Hepatocyte (in vitro differentiated cells): ENCODE measurements at places on chromosomes 13 and 19.
A peak's percentile ranks its signal among the peaks of the same experiment; 100 is the strongest.

DNA sequence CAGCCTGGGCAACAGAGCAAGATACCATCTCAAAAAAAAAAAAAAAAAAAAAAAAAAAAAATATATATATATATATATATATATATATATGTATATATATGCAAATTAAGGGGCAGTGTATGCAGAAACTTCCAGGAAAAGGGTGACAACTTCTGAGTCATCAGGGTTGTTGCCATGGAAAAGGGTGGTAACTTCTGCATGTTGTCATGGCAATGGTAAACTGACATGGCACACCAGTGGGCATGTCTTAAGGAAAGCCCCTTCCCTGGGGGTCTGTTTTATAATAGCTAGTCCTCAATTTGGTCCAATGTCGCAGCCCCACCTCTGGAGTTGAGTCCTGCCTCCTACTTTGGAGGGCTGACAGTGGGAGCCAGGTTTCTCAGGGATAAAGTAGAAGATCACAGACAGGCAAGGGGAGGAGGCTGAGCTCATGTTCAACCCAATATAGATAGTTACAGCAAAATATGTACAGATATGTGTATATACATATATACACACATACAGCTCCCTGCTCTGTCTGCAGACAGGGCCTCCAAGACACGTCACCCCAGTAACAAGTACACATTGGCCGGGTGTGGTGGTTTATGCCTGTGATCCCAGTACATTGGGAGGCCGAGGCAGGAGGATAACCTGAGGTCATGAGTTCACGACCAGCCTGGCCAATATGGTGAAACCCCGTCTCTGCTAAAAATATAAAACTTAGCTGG, 7.2 kb upstream of the FCHO1 start:
- DNase-seq, result no peak

DNA sequence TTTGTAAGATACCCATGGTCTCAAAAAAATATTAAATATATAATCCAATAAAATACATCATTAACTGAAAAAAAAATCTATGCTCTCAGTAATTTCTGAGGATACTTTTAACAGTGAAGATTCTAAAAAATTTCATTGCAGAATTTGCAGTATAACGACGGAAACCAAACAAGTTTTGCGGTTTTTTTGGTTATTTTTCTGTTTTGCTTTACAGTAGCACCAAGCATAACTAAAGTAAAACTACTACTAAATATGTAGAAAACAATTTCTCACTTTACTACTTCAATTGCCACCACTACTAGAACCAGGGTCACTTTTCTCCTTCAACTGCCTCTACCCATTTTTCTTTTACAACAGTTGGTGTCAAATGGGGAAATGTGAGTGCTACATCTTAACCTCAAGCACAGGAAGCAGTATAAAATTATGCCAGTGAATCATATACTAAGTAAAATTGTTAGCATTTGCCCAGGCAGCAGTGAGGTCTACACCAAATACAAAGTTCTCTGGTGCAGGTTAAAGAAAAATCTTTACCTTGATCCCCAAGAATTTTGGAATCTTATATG, 24.1 kb downstream of the MICU2 start:
- DNase-seq, result no peak

DNA sequence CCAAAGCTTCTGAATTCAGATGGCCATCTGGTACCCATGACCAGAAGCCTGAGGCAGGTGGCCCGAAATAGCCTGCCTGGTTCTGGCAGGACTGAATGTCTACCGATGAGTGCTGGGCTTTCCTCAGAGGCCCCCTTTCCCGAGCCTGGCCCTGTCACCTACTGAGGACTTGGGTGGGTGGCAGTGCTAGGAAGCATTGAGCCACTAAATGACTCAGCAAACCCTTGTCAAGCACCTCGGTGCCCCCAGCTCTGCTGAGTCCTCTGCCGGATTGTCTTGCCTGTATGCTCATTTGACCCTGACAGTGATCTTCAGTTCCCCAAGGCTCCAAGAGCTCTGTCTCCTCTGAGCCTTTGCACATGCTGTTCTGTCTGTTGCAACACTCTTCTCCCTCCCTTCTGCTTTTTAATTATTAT, 17.9 kb downstream of the PPP1R37 start:
- no peak for DNase-seq

GRCh38 chr13:38496917-38497316, 147.3 kb downstream of the UFM1 start:
- DNase-seq, result no peak

DNA sequence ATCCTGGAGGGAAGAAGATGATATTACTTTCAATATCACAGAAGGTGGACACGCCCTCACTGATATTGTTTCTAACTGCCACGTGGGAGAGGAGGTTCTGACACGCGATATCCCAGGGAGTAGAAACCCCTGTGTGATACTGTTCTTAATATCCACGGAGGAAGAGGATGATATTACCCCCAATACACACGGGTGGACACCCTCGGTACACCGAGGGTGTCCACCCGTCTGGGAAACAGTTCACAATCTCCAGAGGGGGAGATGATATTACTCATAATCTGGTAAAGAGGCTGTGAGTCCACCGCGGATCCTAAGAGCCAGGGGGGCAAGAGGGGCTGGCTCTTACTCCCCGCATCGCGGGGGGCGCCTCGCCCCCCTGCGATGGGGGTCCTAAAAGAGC, 29.7 kb upstream of the RGCC start:
- no peak for DNase-seq

- no peak for DNase-seq
Observed at GRCh38 chr13:67934617-67935330, 704.6 kb upstream of the PCDH9 start.

- DNase-seq, result no peak
Observed at GRCh38 chr13:98478189-98479129, 98.4 kb downstream of the STK24 start.

DNA sequence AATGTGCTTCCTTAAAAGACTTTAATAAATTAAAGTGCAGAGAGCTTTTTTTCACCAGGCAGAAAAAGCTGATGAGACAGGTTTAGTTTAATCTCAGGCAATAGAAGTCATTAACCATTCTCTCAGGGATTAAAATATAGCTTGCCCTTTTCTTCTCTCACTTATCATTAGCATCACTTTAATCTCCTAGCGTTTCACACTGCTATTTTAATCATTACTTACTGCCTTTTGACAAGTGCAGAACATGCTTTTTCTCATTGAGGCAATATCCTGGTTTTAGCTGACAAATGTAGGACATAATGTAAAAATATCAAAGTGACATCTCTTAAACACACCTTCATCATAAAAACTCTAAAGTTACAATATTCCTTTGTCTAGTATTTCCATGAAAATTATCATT, 94.6 kb downstream of the DACH1 start:
- DNase-seq, result no peak

GRCh38 chr19:3179739-3180293, 1.2 kb downstream of the S1PR4 start:
- DNase-seq, result no peak

GRCh38 chr13:37953696-37954095, 84.1 kb upstream of the TRPC4 start:
- DNase-seq, result no peak

DNA sequence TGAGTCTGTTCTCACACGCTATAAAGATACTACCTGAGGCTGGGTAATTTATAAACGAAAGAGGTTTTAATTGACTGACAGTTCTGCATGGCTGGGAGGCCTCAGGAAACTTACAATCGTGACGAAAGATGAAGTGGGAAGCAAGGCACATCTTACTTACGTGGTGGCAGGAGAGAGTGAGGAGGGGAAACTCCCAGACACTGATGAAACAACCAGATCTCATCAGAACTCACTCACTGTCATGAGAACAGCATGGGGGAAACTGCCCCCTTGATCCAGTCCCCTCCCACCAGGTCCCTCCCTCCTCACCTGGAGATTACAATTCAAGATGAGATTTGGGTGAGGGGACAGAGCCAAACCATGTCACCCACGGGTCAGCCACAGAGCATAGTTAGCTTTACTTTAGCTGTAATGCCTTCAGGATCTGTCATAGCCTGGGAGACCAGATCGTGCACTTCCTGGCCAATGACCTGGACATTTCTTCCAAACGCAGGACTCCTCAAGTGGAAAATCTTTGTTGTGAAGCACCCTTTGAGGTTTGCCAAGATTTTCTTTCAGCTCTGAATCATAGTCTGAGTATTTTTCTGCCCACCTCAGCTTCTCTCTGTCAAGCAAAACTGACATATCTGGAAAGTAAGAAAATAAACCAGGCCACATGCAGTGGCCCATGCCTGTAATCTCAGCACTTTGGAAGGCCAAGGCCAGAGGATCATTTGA, 25.2 kb upstream of the HIF3A start:
- peak; percentile 58 for DNase-seq

GRCh38 chr13:111211789-111212516, 96.8 kb downstream of the ARHGEF7 start:
- no peak for DNase-seq

DNA sequence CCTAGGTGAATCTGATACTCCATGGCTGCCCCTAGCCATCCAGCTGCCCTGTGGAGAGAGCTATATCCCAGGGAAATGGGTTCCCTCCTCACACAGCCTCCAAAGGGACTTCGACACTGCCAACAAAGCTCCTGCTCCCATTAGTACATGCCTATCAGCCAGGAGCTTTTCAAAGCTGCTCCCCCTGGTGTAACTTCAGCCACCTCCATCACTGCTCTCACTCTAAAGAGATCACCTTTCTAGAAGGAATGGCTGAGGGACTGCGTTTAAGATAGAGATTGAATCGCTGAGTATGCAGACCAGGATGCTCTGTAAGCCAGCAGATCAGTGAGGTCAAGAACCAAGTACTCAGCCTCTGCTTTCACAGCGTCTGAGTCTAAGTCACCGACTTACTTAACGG, 213.7 kb downstream of the NALCN start:
- DNase-seq, result no peak

GRCh38 chr13:102584434-102584833, 12.4 kb upstream of the TPP2 start:
- DNase-seq, result no peak

- no peak for DNase-seq
Observed at GRCh38 chr19:19588546-19588945, 29.9 kb downstream of the PBX4 start.

DNA sequence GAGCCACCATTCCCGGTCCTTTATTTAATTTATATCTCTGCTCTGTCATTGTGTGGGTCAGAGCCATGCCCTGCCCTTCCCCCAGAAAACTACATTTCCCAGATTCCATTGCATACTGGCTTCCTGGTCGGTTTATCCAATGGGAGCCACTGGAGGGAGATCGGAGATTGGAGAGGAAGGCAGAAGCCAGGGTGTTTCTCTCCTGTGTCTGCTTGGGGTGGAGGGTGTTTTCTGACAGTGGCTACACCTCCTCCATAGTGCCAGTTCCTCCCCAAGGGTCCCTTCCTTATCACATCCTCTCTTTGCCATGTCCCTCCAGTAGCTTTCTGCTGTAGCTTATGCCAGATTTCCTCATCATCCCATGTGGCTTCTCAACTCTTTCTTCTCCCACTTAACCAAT, 19.0 kb downstream of the OLFM2 start:
- DNase-seq, result peak; percentile 39

GRCh38 chr13:110536006-110536693, 25.4 kb downstream of the RAB20 start:
- DNase-seq, result no peak

DNA sequence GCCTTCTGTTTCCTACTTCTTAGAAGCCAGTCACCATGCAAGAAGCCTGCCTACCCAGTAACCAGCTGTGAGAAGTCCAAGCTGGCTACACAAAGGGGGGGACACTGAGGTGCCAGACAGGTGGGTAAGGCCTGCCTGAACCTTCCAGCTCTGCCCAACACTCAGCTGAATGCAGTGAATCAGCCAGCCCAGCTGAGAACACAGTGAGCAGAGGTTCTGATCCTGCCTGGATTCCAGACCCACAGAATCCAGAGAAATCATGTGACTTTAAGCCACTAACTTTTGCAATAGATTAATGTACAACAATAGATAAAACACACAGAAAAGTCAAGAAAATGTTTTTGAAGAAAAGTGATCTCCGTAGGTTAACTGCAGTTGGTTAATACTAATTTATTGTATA, 151.7 kb downstream of the EFNB2 start:
- DNase-seq, result no peak

DNA sequence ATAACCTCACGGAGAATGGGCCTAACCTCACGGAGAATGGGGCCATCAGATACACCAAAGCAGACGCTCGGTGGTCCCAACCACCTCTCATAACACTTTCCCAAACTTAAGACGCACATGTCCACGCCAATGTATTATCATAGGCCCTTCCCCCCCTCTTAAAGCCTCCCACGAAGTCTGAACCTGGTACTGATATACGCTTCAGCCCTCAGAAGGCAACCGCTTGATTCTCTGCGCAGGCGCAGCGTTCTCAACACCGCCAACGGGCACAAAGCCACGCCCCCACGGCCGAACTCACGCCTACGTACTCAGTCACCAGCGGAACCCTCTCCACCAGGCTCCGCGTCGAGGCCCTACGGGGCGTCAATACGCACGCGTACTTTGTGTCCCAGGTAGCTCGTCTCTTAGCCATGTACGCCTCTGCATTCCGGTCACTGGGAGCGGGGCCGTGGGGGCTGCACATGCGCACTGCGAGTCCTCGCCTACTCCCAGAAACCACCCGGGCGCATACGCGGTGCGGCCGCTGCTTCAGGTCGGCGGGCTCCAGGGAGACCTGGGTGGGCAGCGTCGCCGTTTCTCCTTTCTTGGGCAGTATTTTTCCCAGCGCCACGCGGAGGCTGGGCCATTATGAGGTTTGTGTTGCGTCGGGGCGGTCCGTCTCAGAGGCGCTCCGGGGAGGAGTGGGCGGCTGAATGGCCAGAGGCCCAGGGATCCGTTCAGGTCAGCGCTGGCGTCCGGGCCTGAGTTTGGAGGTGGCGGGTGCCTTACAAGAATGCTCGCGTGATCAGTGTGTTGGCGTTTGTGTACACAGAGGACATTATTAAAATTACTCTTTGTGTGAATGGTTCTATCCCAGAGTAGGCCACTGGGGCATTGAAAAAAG, 25.3 kb downstream of the ZNF582 start:
- peak; percentile 94 for DNase-seq

- no peak for DNase-seq
Observed at GRCh38 chr19:37980419-37981170, 73.6 kb downstream of the SIPA1L3 start.

GRCh38 chr19:34832581-34833112, 59.6 kb upstream of the ZNF599 start:
- no peak for DNase-seq
